ENCODE measurements at places on chromosomes 16 and 17. TPM values are rescaled to one million over a fixed set of nuclear protein-coding genes. Genes with fewer than 3 reads are reported as not detected.

GRCh38 chr16:57235128-57236021, 9.7 kb upstream of the ARL2BP start:
- peak; percentile 28 for DNase-seq

- DNase-seq: no peak
Observed at GRCh38 chr16:85169333-85170065, 57.2 kb upstream of the CIBAR2 start.

DNA sequence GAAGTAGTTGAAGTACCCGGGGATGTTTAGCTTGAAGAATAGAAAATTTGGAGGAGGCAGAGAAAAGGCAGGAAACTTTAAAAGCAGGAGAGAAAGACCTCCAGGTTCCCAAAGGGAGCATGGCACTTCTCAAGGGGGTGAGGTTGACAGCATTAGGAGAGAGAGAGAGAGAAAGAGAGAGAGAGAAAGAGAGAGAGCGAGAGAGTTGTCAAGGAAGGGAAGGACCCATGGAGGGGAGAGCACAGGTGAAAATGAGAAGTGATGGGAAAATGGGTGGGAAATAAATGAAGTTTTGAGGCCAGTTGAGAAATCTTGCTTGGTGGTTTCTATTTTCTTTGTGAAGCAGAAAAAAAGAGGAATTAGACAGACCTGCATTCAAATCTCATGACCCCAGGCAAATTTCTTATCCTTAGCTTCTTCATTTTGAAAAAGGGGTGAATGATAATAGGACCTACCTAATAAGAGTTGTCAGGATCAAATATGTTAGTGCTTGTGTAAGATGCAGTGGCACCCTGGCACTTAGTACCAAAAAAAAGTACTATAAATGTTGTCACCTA, 24.0 kb downstream of the PRKCB start:
- DNase-seq: no peak

DNA sequence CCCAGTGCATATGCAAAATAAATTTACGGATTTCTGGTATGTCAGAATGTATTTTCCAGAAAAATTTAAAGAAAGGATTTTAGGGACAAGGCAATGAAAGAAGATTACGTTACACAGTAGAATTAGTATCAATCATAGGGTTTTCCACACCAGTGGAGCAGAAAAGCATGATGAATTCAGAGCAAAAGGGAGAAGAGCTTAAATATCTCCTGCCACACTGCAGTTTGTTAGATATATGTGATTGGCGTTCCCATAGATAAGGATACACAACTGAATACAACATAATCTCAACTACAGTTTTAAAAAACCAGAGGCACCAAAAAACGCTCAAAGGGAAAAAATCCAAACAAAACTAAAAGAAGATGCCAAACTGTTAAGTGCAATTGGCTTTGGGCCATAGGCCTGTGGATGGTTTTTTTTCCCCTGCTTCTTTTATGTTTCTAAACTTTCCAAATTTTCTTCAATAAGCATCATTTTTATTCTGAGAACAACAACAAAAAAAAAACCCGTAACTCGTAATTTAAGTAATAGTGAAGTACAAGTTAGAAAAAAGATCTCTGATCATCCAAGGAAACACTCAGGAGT, 22.3 kb downstream of the MARF1 start:
- DNase-seq: no peak

- DNase-seq: no peak
Observed at GRCh38 chr16:89043636-89044417, 49.8 kb upstream of the ACSF3 start.

Gene CD300A
- 2.7 TPM for total RNA-seq

Gene CACNG3
- total RNA-seq: not detected

Gene FBXW10
- not detected for total RNA-seq

Gene RGS11
- 2.4 TPM for total RNA-seq
